Nucleus accumbens (tissue), 56 donors: ENCODE measurements at places on chromosomes 1 and 21.

- no peak for DNase-seq
Measured at GRCh38 chr1:22831729-22832413, 121.2 kb downstream of the EPHB2 start.

- no peak for DNase-seq
Measured at GRCh38 chr1:192559115-192560006, 16.2 kb upstream of the RGS1 start.

- DNase-seq = peak; percentile 48
Measured at GRCh38 chr21:32726839-32727686, 750 bp downstream of the SYNJ1 start.

- no peak for DNase-seq
Measured at GRCh38 chr1:97562081-97562480, 358.8 kb downstream of the DPYD start.
